ENCODE measurements at places on chromosomes 1 and 21.

GRCh38 chr21:14071902-14072734 is 138.6 kb downstream of the LIPI start:
- no peak for DNase-seq

DNA sequence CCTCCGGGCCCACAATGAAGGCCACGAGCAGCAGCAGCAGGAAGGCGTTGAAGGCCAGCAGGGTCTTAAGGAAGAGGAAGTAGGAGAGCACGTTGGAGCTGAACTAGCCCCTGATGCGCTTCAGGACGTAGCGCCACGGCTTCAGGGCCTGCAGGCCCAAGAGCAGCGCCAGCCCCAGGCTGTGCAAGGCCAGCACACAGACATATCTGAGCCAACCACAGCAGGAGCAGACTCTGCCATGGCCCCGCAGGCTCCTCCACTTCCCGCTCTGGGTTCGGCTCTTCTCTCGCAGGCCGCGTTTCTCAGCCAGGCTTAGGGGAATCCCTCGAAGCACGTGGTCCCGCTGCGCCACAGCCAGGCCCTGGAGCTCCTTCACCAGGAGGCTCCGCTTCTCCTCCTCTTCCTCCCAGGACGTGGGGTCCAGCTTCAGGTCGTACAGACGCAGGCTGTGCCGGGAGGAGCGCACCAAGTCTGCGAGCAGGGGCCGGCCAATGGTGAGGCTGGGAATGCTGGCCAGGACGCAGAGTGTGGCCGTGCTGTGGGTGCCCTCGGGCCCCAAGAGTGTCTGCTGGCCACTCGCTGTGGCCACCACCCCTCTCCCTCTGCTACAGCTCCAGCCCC is 41.7 kb downstream of the ZNF691 start:
- DNase-seq: no peak

- DNase-seq: no peak
Measured at GRCh38 chr1:172670316-172670715, 11.4 kb downstream of the FASLG start.

- no peak for DNase-seq
Measured at GRCh38 chr1:234597894-234598293, 12.1 kb downstream of the IRF2BP2 start.

- no peak for DNase-seq
Measured at GRCh38 chr1:31879981-31880608, 58.1 kb downstream of the PTP4A2 start.

- DNase-seq: no peak
Measured at GRCh38 chr1:51612447-51612961, 4.4 kb upstream of the OSBPL9 start.

DNA sequence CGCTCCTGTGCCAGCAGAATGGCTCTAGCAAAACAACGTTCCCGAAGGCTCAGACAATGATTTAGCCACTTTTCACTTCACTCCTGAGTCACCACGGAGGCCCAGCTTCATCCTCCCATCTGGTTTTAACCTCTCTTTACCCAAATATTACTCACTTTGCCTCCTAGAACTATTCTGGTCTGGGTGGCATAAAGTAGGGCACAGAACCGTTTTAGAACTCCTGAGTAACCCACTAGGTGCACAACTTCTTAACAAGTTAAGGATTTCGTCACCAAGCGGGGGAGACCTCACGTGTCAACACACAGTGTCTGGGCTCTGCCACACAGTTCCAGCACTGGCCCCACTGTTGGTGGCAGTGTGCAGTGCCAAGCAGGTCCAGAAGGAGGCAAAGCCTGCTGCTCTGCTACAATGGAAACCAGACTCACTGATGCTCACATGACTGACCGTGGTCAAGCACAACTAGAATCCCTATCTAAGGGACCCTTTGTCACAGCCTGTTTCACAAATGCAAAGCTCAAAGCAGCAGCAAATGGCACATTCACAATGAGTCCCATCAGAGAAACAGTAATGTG is 121.7 kb downstream of the SIPA1L2 start:
- DNase-seq: peak; percentile 33

GRCh38 chr1:235060607-235061470 is 67.8 kb downstream of the TOMM20 start:
- DNase-seq: no peak

- DNase-seq: no peak
Measured at GRCh38 chr1:185483664-185484450, 166.8 kb upstream of the IVNS1ABP start.

DNA sequence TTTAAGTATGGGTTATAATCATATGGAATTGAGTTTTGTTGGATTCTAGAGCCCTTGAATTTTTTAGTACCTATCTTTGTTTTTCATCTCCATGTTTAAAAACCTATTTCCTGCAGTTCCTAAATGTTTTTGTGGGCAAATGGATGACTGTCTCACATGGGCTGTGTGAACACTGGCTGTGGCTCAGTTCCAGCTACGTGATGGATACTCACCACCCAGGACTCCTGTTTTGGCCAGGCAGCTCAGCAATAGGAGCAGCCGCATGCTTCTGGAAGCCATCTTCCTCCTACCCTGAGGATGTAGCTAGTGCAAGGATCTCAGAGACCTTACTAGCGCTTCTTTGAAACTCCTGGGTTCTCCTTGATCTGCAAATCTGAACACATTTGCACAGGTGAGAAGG is 2.8 kb downstream of the REG4 start:
- DNase-seq: no peak

DNA sequence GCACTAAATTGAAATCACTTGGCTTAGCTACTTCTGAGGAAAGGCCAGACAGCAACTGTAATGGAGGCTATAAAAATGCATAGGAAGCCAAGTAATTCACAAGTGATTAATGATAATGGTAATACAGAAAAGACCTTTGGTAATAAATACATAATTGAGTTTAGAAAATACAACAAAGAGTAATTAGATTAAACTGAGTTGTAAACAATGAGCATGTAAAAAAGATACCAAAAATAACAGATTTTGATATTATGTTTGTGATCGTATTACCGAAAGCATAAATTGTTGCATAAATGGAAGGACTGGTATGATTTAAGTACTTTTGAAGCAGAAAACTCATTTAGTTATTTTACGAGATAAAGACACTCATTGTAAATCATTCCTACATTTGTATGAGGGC is 556.7 kb upstream of the TMPRSS15 start:
- DNase-seq: no peak

- no peak for DNase-seq
Measured at GRCh38 chr1:17615959-17616358, 76.5 kb downstream of the ARHGEF10L start.

DNA sequence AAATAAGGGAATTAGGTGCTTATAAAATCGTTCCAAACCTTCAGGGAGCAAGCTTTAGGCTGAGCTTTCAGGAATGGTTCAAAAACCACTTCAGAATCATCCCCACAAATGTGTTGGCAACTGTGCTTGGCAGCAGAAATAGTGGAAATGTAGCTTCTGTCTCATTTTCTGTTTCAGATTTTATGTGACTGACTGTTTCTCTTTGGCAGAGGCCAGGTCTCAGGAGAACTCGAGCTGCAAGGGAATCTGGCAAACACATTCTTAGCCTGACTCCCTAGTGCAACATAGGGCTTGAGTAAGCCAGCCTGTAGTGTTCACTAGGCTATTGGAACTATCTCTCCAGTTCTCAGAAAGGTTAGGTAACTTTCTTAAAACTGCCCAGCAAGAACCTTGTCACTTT is 128.6 kb downstream of the PLA2G4A start:
- DNase-seq: no peak

GRCh38 chr1:248793592-248793991 is 32.1 kb downstream of the SH3BP5L start:
- no peak for DNase-seq

- DNase-seq: no peak
Measured at GRCh38 chr1:100658716-100659026, 60.9 kb upstream of the VCAM1 start.

DNA sequence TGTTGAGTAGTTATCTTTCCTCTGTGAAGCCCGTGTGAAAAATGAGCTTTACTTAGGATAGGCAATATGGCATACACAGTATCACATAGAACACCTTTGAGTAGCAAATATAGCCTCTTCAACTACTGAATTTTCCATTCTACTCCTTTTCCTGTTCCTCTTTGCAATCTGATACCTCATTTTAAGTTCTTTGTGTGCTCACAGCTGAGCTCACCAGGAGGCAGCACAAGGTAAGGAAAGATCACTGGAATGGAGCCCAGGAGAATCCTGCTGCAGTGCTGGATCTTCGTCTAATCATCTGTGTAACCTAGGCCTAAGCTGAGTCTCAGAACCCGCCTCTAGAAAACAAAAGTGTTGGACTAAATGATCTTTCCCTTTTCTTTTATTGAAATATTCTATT is 171.0 kb downstream of the LRRC40 start:
- DNase-seq: no peak

DNA sequence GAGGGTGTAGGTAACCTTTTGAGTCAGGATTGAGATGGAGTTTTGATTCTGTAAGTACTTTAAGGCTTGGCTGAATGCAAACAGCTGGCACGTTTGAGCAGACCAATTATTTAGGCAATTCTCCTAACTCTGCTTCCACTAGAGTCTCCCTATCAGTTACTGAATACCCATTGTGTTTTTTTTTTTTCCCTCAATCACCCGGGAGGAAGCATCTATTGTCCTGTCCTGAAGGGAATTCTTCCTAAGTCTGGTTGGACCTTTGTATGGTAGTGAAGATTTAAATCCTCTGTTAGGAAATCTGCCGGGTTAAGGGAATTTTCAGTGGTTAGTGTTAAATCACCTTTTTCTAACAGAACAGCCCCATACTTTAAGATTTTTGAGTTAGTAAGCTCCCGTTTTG is 571.2 kb upstream of the USP24 start:
- no peak for DNase-seq

DNA sequence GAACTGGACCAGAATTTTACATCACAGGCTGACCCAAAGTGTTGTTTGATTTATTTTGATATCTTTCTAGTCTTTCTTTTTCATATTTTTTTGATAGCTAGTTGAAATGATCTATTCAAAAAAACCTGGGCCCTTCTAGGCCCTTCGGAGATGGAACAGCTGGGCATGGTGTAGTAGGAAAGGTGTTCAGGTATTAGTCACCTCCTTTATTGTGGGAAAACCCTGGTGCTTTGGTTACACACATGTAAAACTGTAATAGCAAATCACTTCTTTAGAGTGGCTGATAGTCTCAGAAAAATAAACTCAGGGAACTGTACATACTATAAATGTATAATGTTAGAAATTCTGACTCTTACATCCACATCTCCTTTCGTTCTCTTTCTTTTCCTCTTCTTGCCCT is 234.5 kb downstream of the PLA2G4A start:
- no peak for DNase-seq

DNA sequence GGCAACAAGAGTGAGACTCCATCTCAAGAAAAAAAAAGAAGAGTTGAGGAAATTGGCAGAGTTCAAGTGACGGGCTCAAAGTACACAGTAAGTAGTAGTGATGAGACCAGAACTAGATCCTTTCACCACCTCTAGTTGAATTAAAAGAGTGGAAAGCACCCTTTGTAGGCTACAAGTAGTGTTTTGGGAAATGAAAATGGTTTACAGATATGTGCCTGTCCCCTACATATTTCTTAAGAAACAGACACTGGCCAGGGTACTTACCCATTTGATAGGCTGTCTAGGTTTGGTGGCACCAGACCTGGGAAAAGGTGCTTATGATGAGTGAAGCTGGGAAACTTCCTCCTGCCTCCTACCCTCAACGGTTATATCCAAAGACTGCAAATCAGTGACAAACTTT is 163.7 kb upstream of the BEND5 start:
- no peak for DNase-seq

GRCh38 chr1:8525558-8526275 is 207.8 kb downstream of the SLC45A1 start:
- peak; percentile 66 for DNase-seq

DNA sequence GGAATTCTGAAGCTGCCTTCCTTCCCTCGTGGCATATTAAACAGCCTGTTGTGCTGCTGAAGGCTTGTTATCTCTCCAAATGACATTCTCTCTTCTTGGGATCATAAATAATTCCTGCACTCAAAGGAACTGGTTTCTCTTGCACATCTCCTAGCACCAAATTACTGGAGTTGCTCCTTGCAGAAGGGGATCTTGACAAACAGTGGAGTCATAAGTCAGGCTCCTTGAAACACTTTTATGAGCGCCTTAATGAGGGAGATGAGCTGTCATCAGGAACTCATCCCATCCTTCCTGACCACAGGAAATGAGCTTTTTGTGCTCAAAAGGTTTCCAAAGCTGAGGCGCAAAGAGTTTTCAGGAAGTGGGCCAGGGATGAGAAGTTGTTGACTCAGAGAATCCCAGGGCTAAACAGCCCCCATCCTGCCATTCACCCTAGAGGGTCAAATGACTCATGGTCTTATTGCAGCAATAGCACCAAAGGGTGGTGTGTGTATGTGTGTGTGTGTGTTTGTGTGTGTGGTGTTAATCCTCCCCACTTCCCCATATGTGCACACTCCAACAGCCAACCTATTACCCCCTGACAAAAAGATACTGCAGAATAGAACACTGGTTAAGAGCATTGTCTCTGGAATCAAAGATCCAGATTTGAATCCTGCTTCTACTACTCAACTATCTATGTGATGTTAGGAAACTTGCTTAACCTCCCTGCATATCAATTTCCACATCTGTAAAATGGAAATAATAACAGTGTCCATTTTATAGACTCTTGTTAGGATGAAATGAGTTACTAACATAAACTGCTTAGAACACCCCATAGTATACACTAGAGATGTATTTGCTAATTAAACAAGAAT is 2.8 kb upstream of the PHC2 start:
- DNase-seq: no peak

GRCh38 chr1:152747831-152748230 is 10.0 kb upstream of the KPRP start:
- no peak for DNase-seq

GRCh38 chr1:37485902-37486679 is 11.7 kb downstream of the ZC3H12A start:
- DNase-seq: no peak

DNA sequence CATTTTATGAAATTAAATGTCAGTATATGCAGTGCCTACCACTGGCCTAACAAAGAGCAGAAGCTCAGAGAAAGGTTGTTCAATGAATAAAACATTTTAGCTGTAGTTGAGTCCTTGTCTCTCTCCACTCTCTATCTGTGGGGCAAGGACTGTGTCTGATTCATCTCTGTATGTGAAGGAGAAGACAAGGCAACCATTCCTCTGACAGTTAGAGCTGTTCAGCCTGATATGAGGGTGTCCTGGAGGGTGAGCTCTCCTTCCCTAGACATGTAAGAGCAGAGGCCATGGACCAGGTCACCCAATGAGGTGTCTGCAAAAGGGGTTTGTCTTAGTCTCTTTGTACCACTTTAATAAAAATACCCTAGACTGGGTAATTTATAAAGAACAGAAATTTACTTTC is 4.5 kb upstream of the PDZK1IP1 start:
- DNase-seq: no peak

GRCh38 chr1:232877365-232878028 is 72.3 kb downstream of the MAP10 start:
- DNase-seq: no peak

GRCh38 chr1:160761046-160761445 is 22.0 kb downstream of the SLAMF7 start:
- DNase-seq: no peak

Measured in frontal cortex (tissue), 4 donors.